ENCODE measurements at places on chromosomes 4 and X. TPM values are rescaled to one million over a fixed set of nuclear protein-coding genes. Genes with fewer than 3 reads are reported as not detected.

- no peak for DNase-seq
These were observed 290.6 kb upstream of the BOD1L1 start for GRCh38 chr4:13918110-13918509.

GRCh38 chr4:91127831-91128230 lies 1000.6 kb downstream of the CCSER1 start:
- DNase-seq, result no peak

DNA sequence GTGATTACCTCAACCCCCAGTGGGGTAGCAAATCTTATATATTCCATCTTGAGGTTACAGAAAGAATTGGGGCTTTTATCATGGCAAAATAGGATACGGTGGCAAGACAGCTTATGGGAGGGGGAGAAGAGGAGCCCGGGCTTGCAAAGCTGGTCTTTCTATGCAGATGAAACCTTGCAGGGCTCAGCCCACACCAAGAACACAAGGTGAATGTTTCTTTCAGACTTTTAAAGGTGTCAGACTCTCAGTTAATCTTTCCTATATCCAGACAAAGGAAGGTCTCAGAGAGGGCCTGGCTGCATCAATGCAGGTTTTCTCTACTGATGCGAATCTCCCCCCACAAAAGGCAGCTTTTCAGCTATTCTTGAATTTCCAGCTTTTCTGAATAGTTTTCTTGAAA lies 59.9 kb upstream of the WDR17 start:
- no peak for DNase-seq

- no peak for DNase-seq
These were observed 435.2 kb upstream of the AMOT start for GRCh38 chrX:113275804-113276203.

DNA sequence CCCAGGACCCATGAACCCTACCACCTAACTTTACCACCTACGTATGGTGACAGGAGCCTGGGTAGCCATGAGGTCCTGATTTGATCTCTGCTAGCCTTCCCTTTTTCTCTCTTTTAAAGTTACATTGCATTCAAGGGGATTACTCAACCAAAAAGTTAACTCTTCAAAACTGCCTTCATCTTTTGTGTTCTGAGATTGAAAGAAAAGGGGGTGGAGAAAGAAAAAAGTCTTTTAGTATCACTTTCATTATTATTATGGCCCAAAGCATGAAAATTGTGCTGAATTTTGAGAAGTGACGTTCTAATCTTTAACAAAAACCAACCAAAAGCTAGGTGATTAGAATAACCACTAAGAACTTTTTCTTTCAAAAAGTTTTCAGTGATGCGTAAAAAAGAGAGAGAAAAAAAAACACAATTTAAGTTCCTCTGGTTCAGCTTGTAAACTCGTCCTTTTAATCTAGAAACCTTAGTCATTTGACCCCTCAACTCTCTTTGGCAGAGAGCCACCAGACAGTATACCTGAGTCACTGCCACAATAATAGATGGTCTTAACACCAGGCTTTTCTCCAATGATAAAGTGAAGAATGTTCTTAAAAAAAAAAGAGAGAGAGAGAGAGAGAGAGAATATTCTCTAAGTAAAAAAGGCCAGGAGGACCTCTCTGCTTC lies 347.4 kb upstream of the FGF13 start:
- DNase-seq, result no peak

DNA sequence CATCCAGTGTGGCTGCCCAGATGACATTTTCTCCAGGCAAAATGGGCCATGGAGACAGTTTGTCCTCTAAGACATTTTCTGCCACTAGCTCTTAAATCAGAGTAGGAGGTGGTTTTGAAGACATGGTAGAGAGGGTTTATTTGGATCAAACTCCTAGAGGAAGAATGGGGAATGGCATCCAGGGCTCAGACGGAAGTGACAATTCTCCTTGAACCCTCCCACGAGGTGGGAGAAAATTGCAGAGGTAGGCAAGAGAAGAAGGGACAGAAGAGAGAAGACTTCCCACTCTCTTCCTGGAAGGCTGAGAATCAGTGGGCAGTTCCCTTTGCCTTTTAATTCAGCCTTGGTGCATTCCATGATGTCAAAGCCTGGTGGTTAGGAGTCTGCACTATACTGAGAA lies 194.0 kb downstream of the SMIM20 start:
- no peak for DNase-seq

- DNase-seq, result no peak
These were observed 59.4 kb downstream of the LCORL start for GRCh38 chr4:17962171-17962570.

- no peak for DNase-seq
These were observed 1.8 kb downstream of the FGF5 start for GRCh38 chr4:80268081-80268823.

DNA sequence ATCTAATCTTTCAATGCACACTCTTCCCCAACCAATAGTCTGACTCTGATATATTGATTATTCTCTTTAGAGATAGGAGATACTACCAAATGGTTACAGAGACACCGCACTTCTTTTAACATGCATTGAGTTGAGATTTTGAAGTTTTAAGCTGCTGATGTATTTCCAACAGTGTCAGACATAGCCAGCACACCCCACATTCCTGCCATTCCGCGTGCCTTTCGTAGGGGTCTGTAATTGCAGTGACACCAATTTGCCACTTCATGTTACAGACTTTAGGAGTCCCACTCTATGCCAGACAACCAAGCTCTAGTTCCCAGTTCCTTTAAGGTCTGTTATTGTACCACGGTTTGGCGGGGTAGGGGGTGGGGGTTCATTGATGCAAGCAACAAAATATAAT lies 618.2 kb upstream of the FRG1 start:
- no peak for DNase-seq

DNA sequence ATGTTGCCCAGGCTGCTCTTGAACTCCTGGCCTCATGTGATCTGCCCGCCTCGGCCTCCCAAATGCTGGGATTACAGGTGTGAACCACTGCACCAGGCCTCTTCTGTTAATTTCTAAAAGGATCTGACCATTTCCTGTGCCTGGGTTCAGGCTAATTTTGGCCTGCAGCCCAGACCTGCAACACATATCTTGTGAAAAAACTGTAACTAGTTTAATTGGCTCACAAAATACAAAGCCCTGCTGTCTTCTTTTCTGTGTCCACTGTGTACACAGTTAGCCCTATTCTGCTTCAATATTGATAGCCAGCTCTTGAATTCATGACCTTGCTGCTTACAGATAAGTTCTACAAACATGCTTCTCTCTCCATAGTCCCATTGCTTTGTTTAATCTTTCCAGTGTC lies 753.5 kb downstream of the PDHA2 start:
- no peak for DNase-seq

GRCh38 chr4:105858466-105859040 lies 36.7 kb upstream of the NPNT start:
- peak; percentile 30 for DNase-seq

DNA sequence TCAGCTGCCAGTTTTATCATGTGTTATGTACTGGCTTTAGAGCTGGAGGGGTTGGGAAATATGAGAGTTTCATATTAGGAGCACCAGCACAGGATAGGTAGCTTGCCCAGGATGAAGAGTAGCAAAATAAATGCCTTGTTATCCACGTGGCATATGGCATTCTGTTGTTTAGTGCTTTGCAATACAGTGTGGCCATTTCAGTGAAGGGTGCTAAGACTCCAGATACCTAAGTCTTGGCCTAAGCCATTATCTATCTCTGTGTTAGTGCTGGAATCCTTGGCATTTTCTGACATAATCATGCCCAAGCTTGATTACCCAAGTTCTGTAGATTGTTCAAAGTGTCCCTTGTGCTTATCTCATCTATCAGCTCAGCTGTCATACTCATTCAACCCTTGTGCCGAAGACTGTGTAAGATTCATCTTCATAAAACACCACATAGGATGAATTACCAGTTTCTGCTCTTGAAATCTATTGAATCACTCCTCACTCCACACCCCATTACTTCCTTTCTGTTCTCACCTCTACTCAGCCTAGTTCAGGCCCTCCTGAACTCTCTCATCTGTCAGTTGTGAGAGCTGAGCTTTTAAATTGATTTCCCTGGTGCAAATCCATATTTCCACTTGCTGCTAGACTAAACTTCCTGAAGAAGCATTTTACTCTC lies 73.5 kb downstream of the CLCN5 start:
- no peak for DNase-seq

DNA sequence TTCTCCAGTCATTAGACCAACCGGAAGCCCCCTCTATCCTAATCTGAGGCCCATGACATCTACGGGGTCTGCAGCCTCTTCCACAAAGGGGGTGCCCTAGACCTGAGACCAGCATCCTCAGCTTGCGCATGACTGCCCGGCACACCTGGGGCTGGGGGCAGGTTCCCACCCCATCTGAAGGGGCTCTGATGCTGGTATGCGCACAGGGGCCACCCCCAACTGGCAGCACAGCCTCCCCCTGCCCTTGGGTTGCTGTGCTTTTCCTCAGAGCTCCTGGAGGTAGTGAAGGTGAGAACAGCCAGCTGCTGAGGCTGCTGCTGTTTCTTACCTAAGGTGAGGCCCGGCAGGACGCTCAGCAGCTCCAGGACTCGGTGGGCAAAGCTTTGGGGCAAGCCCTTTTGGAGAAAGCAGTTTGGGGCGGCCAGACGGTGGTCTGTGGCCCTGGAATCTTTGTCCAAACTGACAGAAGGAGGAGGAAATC lies 18.9 kb upstream of the CPLX1 start:
- no peak for DNase-seq

DNA sequence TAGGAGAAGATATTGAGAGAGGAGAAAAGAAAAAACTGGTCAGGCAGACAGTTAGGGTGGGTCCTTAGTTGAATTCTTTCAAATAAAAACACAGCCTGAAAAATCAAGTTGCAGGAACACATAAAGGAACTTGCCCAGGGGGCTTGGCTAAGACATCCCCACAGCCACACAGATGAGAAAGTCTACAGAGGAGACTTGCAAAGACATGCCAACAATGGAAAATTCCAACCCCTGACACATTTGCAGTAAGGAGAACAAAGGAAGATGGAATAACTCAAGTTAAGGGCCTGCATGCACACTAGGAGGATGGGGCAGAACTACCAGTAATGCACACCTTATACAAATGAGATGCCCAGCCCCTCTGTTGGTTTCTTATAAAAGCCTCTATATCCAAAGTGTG lies 197.6 kb downstream of the CPXCR1 start:
- no peak for DNase-seq

DNA sequence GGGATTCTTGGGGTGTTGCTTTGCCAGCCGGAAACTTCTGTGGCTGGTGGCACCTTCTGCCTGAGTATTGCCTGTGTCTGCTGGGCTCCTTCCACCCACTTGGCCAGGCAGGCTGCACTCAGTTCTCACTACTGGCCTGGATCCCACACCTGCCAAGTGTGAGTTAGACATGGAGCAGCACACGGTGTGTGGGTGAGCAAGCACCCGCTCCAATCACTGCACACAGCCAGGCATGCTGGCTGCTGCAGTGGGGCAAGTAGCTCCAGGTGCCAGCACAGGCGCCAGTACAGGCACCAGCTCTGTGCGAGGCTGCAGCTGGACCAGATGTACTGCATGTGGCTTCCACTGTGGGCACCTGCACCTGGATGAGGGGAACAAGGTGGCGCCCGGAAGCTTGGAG lies 23.9 kb downstream of the DCUN1D4 start:
- DNase-seq, result no peak

DNA sequence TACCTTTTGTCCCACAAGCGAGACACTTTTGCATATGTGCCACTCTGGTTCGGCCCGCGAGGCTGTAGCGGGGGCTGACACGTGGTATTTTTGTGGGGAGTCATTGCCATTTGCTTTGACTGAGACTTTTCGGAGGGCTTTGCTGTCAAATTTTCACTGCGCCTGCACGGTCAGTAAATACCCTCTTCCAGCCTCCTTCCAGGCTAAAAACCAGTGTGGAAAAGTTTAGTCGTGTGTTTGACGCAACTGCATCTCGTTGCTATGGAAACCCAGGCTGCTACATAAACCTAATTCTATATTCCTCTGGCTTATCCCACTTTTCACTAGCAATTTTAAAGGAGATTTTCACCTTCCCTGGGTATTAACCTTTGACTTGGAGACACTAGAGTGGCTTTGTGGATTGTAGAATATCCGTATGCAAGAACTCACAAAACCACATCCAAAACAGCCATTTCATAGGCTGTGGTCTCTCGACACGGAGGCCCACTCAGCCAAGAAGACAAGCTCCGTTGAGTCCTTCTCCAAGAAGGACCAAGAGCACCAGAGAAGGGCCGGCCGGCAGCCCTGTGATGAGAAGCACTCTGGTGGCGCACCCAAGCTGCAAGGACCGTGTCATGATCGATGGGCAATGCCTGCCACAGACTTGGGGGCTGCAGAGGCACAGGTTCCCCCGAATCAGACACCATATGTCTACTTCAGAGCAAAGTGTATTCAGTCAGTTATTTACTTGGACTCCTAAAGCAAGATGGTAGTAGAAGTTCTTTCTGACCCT lies 38.4 kb upstream of the ENPP6 start:
- no peak for DNase-seq

DNA sequence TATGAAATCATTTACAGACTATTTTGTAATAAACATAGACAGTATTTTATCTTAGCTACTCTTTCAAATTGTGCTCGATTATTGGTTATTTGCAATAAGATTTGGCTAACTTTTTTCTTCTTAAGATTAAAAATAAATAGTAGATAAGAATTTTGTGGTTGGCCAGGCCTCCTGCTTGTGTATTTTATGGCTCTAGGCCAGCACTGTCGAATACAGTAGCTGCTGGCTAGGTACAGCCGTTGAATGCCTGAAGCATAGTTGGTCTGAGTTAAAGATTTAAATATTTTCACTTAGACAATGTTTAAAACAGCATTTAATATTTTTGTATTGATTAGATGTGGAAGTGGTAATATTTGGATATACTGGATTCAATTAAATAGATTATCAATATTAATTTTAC lies 481.0 kb downstream of the SPRY1 start:
- DNase-seq, result no peak

DNA sequence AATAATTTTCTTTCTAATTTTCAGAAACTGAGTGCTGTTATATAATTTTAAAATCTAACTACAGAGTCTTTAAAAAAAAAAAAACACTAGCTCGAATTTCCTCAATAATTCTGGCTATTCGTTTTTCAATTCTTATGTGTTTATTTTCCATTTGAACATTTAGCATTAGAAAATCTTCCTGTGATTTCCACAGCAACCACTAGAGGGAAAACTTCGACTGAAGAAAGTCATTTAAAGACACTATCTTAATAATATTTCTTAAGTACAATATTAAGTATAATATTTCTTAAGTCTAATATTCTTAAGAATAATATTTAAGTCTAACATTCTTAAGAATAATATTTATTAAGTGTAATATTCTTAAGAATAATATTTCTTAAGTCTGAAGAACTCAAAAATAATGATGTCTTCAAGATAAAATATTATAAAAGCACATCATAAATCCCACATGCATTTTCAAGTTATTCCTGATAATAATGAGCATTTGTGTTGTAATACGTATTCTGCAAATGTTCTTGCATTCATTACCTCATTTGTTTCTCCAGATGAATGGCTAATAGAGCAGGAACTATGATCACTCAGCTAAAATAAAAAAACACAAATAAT lies 118.4 kb upstream of the WDR17 start:
- no peak for DNase-seq

The IL9R gene
- polyA plus RNA-seq, result 5.9 TPM

The RFC1 gene
- 39.5 TPM for polyA plus RNA-seq

The EPHA5 gene
- not detected for polyA plus RNA-seq

The DCAF4L1 gene
- 0.11 TPM for polyA plus RNA-seq

The CACNA1F gene
- polyA plus RNA-seq, result not detected

The ADH7 gene
- not detected for polyA plus RNA-seq

The GAGE2A gene
- polyA plus RNA-seq, result not detected

The HPGDS gene
- polyA plus RNA-seq, result 0.09 TPM

The GC gene
- polyA plus RNA-seq, result not detected

The SATL1 gene
- polyA plus RNA-seq, result not detected

The CNGA1 gene
- polyA plus RNA-seq, result 5.7 TPM

The EVC2 gene
- polyA plus RNA-seq, result 5.9 TPM

The KCND1 gene
- polyA plus RNA-seq, result 0.32 TPM

The GUF1 gene
- polyA plus RNA-seq, result 33.3 TPM

The NSG1 gene
- polyA plus RNA-seq, result 0.07 TPM

The INTU gene
- not detected for polyA plus RNA-seq

The SUPT20HL2 gene
- not detected for polyA plus RNA-seq

Measured in GM12878 (cell line).